Activated CD8-positive, alpha-beta memory T cell treated with anti-CD3 and anti-CD28 coated beads for 4 hours (primary cell): ENCODE measurements at places on chromosomes 12 and 14.

DNA sequence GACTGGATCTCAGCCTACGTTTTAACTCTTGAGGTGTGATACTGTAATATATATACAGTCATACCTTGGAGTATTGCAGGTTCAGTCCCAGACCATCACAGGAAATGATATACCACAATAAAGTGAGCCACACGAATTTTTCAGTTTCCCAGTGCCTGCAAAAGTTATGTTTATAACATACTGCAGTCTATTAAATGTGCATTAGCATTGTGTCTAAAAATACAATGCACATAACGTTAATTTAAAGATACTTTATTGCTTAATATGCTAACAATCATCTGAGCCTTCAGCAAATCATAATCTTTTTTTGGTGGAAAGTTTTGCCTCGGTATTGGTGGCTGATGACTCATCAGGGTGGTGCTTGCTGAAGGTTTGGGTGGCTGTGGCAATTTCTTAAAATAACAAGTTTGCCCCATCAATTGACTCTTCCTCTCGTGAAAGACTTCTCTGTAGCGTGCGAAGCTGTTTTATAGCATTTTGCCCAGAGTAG, 18.9 kb downstream of the PYROXD1 start:
- DNase-seq: no peak

DNA sequence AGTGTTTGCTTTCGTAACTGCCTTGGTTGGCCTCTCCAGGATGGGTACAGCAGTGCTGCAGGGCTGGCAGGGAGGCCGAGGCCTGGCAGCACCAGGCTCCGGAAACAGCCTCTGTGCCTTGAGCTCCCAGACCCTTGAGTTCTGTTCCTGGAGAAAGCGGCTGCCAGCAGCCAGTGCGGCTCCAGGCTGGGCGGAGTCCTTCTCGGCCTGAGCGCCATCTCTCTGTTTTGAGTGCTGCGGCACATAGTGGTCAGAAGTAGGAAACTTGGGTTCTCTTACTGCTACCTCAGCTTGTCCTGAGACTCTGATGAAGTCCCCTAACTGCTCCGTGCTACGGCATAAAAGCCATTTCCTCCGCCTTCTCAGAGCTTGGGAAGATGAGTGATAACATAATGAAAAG, 65.9 kb downstream of the KCNA1 start:
- DNase-seq: no peak

GRCh38 chr12:98387444-98387843, 127.9 kb upstream of the TMPO start:
- DNase-seq: no peak

DNA sequence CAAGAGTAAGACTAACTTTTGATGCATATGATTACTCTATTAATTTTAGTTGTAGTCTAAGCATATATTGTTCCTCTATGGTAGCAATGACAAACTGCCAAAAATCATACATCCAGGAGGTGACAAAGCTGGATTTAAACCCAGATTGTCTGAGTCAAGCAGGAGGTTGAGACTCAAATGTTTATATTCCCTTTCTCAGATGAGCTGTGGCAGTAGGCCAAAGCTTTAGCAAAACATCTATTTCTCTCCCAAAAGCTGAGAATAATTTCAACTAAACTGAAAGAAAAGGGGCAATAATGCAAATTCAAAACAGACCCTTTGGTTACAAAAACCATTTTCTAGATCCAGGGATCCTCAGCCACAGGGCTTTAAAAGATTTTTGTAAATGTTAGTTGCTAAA, 173.6 kb downstream of the SEC23A start:
- DNase-seq: no peak

DNA sequence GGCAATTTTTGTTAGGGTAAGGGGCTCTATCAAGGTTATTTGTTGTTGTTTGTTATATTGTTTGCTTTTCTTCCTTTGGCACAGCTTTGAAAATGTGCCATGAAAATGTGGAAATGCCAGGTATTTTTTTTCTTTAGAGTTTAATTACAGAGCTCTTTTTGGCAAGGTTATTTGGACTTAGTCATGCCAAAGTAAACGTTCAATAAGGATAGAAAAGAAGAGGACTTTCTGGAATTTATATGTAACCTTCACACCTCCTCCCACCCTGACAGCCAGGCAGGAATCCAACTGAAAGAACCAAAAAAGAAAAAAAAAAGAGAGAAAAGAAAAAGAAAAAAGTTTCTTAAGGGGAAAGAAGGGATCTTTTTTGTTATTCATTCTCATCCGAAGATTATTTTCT, 217.8 kb downstream of the KITLG start:
- DNase-seq: no peak

DNA sequence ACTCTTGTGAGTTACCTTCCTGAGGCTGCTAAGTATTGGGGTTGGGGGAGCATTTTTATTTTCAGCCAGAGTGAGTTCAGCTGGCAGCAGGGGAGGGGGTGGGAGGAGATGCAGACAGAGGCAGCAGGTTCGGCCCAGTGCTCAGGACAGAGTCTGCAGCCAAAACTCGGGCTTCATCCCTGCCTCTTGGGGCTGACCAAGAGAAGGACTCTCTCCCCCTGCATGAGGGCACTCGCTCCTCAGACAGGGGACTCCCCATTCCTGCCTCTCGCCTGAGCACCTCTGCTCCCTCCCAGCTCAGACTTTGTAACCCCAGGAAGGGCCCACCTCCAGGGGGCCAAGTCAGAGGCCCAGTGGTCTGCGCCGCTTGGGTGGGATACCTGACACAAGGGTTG, 1.1 kb upstream of the AKT1 start:
- no peak for DNase-seq

- no peak for DNase-seq
These were observed 188.8 kb downstream of the TTC7B start for GRCh38 chr14:90627478-90627877.

- no peak for DNase-seq
These were observed 14.7 kb upstream of the SLC25A3 start for GRCh38 chr12:98578821-98579220.

- no peak for DNase-seq
These were observed 627.0 kb upstream of the FBXO33 start for GRCh38 chr14:40058901-40059897.

DNA sequence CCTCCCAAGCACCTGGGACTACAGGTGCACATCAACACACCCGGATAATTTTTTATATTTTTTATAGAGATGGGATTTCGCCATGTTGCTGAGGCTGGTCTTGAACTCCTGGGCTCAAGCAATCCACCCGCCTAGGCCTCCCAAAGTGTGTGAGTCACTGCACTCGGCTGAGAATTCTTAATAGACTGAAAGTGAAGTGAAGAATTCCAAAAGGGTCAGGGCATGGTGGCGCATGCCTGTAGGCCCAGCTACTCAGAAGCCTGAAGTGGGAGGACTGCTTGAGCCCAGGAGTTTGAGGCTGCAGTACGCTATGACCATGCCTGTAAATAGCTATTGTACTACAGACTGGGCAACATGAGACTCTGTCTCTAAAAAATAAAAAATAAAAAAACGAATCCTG, 43.7 kb downstream of the TCHP start:
- no peak for DNase-seq

DNA sequence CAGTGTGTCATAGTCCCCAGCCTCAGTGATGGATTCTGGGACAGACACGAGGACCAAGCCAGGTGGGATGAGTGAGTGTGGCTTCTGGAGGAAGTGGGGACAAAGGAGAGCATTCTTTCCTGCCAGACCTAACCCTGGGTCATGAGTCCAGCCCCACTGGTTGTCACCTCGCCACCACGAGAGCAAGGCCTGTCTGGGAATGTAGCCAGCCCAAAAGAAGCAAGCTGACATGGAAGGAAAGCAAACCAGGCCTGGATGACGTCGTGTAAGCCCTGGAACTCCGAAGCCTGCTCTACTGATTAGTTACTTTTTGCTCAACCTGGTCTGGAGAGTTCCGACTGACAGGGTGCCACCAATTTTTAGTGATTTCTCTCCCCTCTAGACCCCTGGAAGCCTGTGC, 105.9 kb downstream of the SINHCAF start:
- no peak for DNase-seq

GRCh38 chr12:23887055-23887835, 62.2 kb downstream of the SOX5 start:
- DNase-seq: no peak

GRCh38 chr14:65444230-65444629, 31.7 kb downstream of the FUT8 start:
- no peak for DNase-seq

DNA sequence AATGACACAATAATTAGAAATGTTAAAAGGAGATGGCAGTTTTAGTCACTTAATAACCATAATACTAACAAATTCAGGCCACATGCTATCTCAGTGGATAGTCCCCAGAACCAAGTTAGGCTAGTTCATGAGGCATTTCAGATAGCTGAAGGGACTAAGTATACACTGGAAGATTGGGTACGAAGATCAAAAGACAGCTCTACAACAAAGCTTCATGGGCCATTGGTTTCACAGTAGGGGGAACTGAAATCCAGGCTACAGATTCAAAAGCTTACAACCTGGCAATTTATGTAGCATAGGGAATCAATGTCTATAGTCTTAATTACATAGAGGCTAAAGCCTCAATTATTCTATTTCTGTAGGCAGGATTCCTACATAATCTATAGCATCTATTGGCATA, 343.0 kb downstream of the RGS6 start:
- DNase-seq: no peak

- DNase-seq: no peak
These were observed 242.1 kb downstream of the CACNA1C start for GRCh38 chr12:2294651-2295475.

GRCh38 chr14:29846339-29847055, 81.2 kb downstream of the PRKD1 start:
- DNase-seq: no peak
